ENCODE measurements at places on chromosomes 4 and X.

DNA sequence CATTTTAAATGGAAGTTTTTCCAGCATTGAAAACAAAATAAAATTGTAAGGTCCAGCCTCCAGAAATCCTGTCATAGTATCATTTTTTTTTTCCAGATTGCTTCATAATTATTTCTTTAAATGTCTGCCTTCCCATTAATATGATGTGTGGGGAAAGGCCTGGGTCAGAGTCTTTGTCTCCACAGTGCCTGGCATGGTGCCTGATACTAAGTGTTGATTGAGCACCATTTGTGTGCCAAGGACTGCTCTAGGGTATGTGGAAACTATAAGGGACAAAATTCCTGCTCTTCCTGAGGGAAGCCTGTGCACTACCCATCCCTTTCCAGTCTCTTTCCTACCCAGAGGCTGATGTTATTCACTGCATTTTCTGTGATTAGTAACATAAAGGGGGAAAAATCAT, 53.1 kb upstream of the BEND4 start:
- no peak for DNase-seq

GRCh38 chrX:26352891-26353430, 137.0 kb downstream of the MAGEB5 start:
- no peak for DNase-seq

- no peak for DNase-seq
These were observed 7.2 kb downstream of the SYN1 start for GRCh38 chrX:47612418-47612817.

GRCh38 chrX:77572322-77572721, 125.1 kb downstream of the FGF16 start:
- no peak for DNase-seq

DNA sequence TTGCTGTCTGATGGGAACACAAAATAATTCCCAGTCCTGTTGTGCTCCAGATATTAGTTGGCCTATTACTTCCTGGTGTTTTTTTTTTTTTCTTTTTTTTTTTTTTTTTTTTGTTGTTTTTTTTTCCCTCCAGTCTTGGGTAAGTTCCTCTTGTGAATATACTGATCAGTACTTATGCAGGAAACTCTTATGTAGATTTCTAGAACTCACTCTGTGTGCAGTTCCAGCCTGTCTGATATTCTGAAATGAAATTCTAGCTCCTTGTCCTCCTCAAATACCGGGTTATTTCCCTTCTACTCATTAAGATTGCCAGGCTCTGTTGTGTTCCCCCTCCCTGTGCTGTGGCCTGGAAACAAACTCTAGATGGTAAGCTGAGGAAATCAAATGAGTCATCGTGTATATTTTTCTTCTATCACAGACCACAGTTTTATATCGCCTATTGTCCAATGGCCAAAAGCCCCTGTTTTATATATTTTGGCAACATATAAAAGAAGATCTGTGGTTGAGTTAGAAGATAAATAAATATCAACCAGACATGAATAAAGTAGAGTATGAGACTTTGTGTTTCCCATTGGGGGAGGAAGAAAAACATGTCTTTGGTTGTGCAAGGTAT, 124.3 kb upstream of the UGT8 start:
- no peak for DNase-seq

GRCh38 chr4:105556206-105556605, 3.8 kb downstream of the ARHGEF38 start:
- no peak for DNase-seq

- no peak for DNase-seq
These were observed 10.7 kb upstream of the RBMXL3 start for GRCh38 chrX:115178473-115178872.

DNA sequence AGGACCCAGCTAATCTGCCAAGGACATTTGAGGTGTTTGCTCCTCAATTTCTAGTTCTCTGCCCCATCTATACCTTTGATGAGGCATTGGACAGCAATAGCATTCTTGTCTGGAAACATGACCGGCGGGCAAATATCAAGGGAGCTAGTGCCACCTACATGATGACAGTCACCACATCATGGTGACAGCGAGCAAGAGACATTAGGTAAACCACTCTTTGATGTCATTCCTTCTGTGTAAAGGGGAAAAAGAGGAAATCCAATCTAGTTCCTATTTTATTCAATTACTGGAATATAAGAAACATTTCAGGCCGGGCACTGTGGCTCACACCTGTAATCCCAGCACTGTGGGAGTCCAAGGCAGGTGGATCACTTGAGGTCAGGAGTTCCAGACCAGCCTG, 20.7 kb upstream of the IL13RA1 start:
- no peak for DNase-seq

DNA sequence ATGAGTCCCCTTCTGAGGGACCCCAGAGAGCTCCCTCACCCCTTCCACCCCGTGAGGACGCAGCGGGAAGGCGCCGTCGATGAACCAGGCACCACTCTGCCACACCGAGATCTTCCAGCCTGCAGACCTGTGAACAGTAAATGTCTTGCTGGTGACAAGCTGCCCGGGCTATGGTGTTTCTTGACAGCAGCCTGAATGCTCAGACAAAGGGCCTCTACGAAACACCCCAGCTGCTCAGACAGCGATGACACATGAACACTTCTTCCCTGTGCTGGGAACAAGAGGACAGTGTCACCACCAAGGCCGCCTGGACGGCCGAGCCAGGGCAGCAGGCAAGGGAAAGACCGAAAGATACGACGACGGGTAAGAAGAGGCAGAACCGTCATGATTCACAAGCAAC, 30.6 kb upstream of the GTPBP6 start:
- no peak for DNase-seq

DNA sequence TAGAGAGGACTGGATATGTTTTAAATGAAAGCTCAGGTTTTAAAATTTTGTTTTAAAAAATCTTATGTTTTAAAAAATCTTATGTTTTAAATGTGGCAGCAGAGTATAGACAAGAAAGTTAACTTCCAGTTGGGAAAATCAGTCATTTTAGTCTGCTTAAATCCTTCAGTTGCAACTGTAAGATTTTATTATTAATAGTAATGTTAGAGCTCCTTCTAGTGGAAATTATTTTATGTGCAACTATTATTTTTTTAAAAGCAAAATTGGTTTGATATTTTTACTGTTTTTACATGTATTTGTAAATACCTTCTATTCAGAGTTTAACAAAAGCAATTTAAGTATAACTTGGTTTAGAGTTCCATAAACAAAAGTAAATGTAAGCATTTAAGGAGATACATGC, 8.5 kb upstream of the NUDT6 start:
- DNase-seq = peak; percentile 42

- no peak for DNase-seq
These were observed 137.7 kb downstream of the GPR143 start for GRCh38 chrX:9627922-9628321.

DNA sequence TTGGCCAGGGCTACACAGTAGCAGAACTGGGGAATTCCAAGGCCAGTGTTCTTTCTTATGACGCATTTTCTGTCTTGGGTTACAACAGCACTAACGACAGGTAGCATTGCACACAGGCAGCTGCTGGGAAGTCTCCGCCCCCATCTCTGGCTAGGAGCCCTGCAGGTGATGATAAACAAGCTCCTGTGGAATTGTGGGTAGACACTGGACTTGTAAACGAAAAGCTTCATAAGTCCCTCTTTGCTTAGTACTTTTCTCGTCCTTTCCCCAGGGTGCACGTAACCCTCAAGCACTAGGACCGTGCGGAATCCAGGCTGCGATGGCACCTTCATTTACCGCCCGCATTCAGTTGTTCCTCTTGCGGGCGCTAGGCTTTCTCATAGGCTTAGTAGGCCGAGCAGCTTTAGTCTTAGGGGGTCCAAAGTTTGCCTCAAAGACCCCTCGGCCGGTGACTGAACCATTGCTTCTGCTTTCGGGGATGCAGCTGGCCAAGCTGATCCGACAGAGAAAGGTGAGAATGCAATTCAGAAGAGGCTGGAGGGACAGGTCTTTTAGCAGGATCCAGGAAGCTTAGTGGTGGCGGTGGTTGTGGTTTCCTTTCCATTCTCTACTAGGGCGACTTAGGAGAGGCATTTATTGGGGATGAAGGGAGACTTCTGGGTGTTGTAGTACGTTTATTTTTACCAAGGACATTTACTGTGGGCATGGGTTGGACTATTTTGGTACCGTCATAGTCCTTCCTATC, at the start of gene FAAH2:
Gene FAAH2, plus strand, starts transcription at position 200 of the 745 bp plus-strand sequence. Its CDS starts 120 bp downstream, at position 320.
- DNase-seq = no peak

GRCh38 chrX:389021-389441, 2.3 kb upstream of the PPP2R3B start:
- no peak for DNase-seq

GRCh38 chrX:119406776-119407175, 7.6 kb downstream of the SLC25A43 start:
- no peak for DNase-seq

DNA sequence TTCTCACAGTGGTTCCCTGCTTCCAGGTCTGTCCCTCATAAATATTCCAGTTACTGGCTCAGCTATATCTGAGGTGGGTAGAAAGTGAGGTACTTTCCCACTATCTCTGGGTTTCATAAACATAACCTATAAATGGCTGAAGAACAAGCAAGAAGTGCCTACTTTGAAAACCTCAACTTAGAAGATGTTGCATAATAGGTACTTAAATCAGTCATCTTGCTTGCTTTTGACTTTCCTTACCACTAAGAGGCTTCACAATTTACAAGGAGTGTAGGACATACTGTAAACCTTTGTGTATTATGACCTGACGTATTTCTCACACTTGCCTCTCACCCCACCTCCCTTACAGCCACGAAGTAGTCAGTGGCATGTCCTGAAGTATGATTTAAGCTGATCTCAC, 145.9 kb downstream of the PCDH19 start:
- no peak for DNase-seq

DNA sequence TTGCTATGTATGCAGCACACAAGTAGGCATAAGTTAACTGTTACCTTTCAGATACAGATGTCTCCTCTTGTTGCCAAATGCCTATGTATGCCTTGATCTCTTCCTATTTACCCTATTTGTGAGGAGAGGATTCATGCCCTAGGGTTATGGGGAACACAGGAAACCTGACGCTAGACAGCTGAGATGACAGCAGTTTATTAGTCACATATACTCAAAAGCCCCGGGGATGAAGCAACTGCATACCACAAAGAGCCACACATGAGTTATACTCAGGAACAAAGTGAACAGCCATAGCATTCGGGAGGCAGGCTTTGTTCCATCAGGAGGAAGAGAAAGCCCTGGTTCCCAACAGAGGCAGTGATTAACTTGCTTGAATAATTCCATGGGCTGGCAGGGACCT, 1011.7 kb upstream of the PCDH7 start:
- DNase-seq = no peak

GRCh38 chr4:93983140-93983539, 154.6 kb downstream of the ATOH1 start:
- no peak for DNase-seq

DNA sequence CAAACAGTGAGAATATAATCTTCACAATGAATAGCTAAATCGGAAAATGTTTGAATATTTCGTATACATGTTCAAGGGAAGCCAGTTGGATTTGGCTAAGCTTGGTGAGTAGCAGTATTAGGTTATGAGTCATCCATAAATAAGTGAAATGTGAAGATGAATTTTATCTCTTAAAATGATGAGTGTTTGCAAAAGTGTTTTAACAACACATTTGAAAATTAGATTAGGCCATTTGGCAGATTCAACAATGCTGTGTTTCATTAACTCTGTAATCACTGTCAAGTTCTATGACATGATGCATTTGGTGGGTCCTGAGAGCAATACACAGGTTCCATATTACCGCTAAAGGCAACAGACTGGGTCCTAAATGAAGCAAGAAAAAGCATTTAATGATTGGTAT, 301.9 kb upstream of the PRPS2 start:
- DNase-seq = no peak

GRCh38 chrX:24026432-24026831, 554 bp downstream of the KLHL15 start:
- peak; percentile 14 for DNase-seq

- no peak for DNase-seq
These were observed 85.5 kb upstream of the TET2 start for GRCh38 chr4:105061136-105061696.

GRCh38 chrX:129759576-129760061, 20.1 kb upstream of the SASH3 start:
- no peak for DNase-seq

- DNase-seq = no peak
These were observed 60.2 kb upstream of the MAOA start for GRCh38 chrX:43595931-43596330.

- DNase-seq = no peak
These were observed 408.3 kb downstream of the HNRNPD start for GRCh38 chr4:81965454-81965853.

DNA sequence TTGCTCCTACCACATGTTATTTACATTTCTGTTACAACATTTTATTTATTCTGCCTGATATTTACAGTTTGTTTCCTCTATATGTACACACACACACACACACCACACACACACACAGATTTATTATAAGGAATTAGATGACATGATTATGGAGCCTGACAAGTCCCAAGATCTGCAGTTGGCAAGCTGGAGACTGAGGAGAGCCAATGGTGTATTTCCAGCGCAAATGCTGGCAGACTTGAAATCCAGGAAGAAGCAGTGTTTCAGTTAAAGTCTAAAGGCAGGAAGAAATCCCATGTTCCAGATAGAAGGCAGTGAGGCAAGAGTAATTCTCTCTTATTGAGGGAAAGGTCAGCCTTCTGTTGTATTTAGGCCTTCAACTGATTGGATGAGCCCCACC, 1.8 kb upstream of the KLHL4 start:
- DNase-seq = no peak

GRCh38 chr4:8362483-8362882, 78.0 kb downstream of the ACOX3 start:
- DNase-seq = no peak
